ENCODE measurements at places on chromosomes 2 and 18.

DNA sequence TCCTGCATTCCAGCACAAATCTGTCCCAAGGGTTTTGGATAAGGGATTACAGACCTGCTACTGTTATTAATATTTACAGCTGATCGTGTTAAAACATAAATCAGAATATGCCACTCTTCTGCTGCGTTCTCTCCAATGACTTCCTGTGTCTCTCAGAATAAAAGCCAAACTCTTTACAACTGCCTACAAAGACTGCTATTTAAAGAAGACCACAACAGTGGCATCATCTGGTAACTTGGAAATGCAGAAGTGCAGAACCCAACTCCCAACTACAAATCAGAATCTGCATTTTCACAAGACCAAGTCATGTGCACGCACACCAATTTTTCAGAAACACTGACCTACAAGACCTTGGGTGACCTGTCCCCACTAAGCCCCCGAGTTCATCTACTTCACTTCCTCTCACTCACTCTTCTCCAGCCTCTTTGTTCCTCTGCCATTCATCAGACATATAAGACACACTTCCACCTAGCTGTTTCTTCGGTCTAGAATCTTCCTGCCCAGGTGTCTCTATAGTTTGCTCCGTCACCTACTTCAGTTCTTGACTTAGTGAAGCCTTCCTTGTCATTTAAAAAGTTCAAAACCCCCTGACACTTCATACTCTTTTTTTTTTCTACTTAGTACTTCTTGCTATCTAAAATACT is 36.0 kb downstream of the CHN1 start:
- no peak for DNase-seq

DNA sequence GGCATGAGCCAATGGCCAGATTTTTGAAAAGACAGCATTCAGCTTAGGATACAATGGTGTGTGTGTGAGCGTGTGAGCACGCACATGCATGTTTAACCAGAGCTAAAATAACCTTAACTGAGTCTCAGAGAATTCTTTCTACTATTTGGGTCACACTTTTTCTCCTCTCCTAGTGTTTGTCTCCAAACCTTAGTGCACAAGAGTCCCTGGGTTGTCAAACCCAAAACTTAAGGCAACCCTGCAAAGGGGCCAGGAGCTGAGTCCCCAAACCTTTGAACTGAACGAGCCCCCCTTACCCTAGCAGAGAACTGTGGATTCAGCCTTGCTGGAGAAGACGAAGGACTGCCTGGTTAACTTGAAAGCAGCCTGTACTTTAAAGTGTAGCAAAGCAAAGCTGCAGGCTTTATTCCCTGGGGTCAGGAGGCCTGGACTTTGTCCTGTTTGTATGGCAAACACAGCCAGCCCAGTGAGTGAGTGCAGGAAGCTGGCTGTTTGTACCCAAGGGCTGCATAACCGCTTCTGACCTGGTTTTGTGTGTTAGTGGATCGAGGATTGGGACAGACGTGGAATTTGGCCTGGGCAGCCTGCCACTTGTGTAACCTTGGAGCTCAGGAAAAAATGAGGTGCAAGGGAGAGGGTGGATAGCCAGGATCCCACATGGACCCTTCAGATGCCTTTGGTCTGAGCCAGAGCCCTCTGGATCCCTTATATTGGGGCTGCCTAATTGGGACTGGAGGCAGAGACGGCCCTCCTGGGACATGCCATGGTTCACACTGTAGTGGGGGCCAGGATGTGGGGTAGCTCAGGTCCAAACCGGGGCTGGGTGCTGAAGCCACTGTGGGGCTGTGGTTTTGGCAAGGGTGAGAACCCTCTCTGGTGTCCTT is 6.4 kb upstream of the PSMD1 start:
- DNase-seq, result no peak

DNA sequence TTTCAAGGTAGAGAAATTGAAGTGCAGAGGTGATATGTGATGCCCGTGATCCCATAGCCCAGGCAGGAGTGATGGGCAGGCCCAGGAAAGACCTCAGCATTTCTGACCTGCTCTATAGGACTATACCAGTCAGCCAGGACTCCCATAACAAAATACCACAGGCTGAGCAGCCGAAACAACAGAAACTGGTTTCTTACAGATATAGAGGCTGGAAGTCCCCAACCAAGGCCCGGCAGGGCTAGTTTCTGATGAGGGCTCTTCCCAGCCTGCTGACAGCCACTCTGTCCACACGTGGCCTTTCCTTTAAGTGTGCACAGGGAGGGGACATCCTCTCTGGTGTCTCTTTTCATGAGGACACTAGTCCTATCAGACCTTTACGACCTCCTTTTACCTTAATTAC is 104.2 kb upstream of the AGAP1 start:
- no peak for DNase-seq

DNA sequence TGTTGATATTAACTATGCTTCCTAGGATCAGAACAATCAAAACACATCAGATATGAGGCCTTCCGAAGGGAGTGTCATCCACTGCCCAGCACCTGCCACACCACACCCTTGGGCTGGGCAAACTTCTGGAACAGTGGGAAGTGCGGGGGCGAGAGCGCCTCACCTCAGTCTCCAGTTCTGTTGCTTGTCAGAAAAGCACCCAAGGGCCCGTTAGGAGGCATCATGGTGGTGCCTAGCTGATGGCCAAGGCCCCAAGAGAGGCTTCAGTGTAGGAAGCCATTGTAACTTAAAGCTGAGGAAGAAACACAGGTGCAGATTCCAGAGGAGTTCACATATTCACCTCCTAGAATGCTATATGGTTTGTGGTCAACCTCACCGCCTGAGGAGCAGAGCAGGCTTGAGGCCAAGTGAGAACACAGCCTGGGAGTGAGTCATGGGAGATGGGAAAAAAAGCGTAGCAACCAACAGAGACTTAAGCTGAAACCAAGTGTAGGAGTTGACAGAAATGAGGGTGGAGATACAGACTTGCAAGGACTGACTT is 85.1 kb upstream of the ATL2 start:
- no peak for DNase-seq

- DNase-seq, result no peak
Measured at GRCh38 chr2:172011812-172012575, 12.2 kb downstream of the METAP1D start.

GRCh38 chr2:29775937-29776336 is 145.4 kb downstream of the ALK start:
- DNase-seq, result no peak

DNA sequence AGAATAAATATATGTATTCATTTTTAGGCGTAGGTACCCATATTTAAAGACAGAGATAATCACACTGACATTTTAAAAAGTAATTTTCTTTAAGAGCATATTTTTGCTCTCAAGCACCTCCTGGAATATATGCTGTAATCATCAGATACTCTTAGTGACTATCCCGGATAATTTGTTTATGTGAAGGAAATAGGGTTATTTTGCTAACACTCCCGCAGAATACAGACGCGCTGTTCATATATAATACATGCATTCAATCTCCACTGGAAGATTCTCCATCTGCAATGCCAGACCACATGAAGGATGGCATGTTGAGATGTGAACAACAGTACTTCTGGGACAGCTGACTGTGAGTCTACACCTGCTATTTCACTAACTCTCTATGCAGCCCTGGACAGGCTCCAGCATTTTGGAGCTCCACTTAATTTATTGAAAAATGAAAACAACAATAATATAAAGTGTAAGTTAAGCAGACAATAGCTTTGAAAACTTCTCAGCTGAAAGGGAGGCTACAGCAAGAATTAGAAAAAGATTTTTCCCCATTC is 430.6 kb downstream of the TMX3 start:
- DNase-seq, result no peak

GRCh38 chr2:170836027-170836426 is 19.3 kb downstream of the GAD1 start:
- no peak for DNase-seq
